Activated B cell treated with CpG ODN at 0.5 μM for 24 hours (primary cell): ENCODE measurements at places on chromosomes 16 and 17.

- DNase-seq, result no peak
Measured at GRCh38 chr17:32268734-32269288, 3.2 kb downstream of the RHBDL3 start.

- no peak for DNase-seq
Measured at GRCh38 chr16:78407191-78407590, 307.7 kb downstream of the WWOX start.

DNA sequence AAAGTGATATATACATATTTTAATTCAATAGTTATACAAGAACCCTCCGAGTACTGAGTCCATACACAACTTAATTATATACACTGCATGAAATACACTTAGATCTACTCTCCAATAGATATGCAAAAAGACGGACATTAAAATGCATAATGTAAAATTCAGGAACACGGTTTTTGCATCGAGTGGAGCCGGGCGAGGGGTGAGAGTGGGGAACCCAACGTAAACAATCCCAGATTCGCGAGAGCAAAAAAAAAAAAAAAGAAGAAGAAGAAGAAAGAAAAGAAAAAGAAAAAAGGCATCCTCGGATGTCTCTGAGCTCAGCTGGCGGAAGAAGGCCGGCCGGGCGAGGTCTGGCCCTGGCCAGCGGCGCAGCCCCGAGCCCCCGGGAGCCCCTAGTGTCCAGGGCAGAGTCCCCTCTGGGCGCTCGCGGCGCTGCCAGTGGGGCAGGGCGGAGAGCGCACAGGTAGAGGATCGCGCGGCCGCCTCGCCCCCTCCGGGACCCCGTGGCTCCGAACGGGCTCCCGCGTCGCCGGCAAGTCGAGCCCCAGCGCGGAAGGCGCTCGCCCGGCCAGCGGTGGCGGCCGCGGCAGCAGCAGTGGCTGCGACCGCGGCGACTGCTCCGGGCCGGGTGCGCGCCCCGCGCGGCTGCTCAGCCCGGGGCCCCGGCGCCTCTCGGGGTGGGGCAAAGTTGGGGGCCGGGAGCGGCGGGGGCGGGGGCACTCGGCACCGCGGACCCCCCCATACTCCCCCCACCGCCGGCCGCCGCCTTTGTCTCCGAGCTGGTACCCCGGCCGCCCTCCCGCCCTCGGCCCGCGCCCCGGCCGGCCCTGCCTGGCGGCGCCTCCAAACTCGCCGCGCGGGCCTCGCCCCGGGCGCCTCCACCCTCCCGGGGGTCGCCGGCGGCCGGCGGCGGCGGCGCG, 9.6 kb upstream of the ZFHX3 start:
- peak; percentile 48 for DNase-seq

GRCh38 chr16:28261942-28262341, 30.4 kb upstream of the SBK1 start:
- no peak for DNase-seq

GRCh38 chr16:82157836-82158235, 12.2 kb downstream of the MPHOSPH6 start:
- no peak for DNase-seq

DNA sequence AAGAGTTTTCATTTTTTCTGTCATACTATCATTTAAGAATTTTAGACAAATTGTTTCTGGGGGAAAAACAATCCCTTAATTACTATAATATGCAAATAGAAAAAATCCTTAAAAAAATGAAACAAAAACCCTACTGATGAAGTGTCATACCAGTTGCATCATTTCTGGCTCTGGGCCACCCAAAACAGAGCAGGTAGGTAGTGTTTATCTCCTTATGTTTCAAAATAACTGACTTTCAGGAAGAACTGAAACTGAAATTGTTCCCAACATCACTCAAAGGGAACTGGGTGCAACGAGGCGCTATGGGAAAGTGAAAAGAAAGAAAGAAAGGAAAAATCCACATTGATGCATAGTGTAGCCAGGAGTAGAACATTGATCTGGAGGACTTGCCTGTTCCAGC, 653.1 kb upstream of the SOX9 start:
- no peak for DNase-seq

GRCh38 chr17:73308017-73308823, 3.6 kb downstream of the CDC42EP4 start:
- DNase-seq, result no peak

DNA sequence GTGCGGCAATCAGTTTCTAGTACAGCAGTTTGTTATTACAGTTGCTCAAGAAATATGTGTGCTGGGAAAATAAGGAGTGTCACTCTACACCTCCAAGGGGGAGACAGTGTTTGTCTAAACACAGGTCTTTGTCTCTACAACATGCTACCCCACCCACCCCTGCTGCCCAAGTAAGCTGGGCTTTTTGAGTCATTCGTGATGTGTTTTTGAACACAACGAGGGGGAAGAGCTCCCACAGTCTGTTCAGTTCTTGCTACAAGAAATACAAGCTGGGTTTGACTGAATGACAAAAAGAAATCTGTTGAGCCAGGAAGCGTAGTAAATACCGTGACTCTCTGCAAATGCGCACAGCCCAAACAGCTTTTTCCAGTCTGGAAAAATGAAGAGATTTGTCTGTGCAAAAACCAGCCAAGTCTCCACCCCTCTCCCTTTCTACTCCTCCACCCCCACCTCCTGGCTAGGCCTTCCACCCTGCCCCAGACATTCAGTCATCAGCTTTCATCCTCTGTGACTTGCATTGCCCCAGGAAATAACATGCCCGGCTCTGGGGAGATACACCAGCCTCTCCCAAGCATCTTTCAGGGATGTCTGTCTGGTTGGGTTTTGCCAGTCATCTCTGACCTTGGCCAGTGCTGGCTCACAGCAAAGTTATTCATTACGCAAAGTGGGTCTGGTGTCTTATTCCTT, 25.7 kb downstream of the CHD9 start:
- DNase-seq, result no peak

DNA sequence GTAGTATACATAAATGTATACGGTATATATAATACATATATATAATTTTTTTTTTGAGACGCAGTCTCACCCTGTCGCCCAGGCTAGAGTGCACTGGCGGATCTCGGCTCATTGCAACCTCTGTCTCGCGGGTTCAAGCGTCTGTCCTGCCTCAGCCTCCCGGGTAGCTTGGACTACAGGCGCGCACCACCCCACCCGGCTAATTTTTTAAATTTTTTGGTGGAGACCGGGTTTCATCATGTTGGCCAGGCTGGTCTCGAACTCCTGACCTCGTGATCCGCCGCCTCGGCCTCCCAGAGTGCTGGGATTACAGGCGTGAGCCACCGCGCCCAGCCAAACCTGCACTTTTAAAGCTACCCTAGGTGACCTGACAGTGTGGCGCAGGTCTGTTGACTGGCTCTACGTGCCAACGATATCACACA, 745 bp downstream of the PAM16 start:
- no peak for DNase-seq

DNA sequence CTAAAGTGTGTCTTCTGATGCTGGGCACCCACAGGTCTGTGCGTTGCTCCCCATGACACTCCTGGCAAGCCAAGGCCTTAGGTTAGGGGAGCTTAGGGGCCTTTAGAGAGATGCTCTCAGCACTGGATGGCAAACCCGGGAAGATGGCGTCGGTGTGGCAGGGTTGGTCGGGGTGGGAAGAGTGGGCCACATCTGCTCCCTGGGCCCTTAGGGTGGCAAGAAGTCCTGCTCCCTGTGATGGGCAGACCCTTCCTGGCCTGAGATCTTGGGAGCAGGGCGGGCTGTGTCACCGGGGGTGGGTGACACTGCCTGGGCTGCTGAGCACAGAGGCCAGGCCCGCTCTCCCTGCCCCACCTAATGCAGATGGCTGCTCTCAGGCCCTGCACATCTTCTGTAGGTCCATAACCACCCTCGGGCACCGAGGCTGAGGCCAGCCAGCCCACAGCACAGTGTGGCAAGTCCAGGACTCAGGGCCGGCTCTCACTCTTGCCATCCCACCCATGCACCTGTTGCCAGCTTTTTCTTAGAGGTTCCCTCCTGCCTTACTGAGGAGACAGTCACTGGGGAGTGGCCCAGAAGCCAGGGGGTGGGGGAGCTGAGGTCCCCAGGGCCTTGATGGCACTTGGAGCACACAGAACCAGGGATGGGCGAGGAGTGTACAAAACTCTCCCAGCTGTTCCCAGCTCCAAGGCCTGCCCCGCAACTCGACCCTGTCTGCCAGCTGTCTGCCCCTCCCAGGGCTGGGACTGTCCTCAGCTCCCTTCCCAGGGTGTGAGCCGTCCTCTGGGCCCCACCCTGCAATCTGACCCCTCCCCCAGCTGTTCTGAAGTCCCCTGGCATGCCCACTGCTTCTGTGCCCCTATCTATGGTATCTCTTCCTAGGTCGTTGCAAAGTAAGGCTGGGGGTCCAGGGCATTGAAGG, 4.4 kb upstream of the MTSS2 start:
- no peak for DNase-seq

DNA sequence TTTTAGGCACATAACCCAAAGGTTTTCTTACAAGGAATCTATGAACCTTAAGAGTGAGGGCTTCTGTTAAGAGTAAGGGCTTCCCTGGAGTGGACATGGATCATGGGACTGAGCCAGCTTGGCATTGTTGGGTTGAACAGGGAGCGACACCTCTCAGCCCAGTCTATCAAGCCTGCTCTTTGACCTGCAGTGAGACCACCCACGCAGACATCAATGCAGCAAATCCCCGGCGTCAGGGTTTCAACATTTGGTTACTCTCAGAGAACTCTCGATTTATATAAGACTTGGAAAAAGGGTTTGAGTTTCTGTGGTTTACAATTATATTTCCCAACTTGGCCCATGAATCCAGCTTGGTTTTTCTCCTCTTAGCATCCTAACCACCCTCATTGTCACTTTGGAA, 299.9 kb downstream of the WWOX start:
- DNase-seq, result no peak

DNA sequence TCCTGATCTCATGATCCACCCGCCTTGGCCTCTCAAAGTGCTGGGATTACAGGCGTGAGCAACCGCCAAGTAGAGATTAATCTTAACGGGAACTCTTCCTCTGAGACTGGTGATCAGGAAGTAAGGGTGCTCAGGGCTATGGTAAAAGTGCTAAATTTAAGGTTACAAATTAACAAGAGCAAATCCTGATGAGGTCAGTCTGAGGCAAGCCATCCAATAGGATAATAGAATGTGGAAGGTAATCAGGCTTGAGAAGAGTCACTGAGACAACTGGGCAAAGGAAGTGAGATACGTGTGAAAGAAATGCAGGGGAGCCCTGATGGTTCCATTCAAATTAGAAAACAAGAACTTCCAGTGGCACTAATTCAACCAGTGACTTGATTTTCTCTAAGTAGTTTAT, 69.1 kb downstream of the CACNG1 start:
- DNase-seq, result no peak

DNA sequence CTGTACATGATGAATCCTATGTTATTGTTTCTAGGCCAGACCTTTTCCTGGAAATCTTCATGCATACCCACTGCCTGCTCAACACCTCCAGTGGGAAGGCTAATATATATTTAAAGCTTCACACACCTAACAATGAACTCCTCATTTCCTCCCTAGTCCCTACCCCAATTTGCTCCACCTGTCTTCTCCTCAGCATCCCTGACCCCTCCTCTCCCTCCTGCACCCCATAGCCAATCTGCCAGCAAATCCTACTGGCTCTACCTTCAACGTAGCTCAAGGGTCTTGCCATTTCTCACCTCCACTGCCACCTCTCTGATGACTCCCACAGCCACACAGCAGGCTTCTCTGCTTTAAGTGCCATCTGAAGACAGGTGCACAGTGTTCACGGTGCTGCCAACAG, 215.6 kb upstream of the WSB1 start:
- DNase-seq, result no peak

GRCh38 chr16:35750701-35751104, 2291.3 kb downstream of the TP53TG3F start:
- no peak for DNase-seq

- DNase-seq, result no peak
Measured at GRCh38 chr16:9447699-9448098, 356.3 kb downstream of the HAPSTR1 start.

GRCh38 chr17:13843862-13844635, 225.3 kb upstream of the COX10 start:
- DNase-seq, result no peak

- peak; percentile 22 for DNase-seq
Measured at GRCh38 chr17:28372203-28372944, 880 bp downstream of the SARM1 start.

DNA sequence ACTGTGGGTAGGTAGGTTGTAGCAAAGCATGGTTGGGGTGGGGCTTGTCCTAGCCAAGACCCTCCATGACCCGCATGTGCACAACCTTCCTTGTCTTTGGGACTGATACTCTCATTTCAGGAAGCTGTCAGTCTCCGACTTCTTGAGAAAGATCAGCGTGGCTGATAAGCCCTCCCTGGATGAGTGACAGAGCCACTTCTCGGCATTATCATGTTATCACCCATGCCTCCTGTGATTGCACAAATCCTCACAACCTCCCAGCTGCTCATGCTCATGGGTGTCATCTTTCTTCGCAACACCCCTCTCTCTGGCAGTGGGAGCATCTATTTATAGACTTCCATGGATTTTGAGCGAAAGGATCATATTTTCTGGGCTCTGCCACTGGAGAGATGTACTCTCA, 314.2 kb downstream of the FOXL1 start:
- no peak for DNase-seq

DNA sequence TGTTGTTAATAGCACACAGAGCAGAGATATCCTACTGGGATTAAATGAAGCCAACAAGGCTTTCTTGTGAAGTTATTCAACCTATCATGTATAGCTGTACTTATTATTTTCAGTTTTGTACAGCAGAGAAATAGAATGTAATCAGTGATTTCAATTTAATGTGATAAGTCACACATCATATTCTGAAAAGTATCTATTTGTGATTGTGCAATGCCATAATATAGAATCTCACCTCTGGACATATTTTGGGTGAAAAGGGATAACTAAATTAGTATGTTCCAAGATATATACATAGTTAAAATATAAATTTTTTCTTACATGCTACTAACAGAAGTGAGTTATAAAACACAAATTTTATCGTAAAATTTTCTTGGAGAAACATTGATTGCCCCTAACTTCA, 544.3 kb upstream of the KIF2B start:
- DNase-seq, result no peak

DNA sequence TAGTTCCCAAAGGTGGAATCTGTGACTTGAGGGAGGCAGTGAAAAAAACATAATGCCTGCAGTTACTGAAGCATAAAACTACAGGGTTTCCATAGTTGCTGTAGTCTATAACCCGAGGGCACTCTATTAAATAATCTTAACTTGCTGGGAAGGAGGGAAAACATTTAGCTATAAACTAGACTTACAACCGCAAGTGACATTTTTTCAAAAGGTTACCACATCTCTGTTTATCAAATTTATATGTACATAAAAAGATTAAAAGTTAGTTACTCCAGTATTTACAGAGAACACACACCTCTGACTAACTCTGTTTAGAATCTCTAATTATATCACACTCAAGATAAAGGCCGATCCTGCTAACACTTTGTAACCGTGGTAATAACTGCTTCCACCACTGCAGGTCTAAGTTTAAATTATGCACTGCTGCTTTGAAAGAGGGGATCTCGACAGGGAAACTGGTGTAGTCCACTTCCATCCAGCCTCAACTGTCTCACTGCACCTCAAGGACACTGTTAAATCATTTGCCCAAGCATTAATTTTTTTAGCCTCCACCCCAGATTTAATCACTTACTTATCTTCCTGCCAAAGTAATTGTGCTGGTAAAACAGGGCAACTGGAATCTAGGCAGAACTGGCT, 14.6 kb downstream of the KCNJ16 start:
- DNase-seq, result no peak
